Glomerular endothelial cell (primary cell): ENCODE measurements at places on chromosomes 11 and 22.

- no peak for DNase-seq
Observed at GRCh38 chr11:22566293-22566692, 59.3 kb downstream of the FANCF start.

DNA sequence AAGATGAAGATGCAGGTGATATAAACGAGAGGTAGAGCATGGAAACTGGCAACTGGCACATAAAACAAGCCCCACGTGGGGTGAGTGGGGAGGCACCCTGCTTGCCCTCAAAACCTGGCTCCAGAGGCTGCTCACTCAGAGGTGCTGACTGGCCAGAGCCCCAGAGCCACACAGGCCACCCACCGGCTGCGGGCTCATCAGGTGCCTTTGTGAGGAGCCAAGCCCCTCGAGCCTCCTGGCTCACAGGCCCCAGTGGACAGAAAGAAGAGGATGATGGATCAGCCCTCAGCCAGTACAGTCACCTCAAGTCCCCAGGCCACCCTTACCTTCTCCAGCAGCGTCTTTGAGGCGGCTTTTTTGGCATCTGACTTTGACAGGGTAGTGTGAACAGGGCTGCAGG, 6.2 kb downstream of the CHID1 start:
- DNase-seq = no peak

DNA sequence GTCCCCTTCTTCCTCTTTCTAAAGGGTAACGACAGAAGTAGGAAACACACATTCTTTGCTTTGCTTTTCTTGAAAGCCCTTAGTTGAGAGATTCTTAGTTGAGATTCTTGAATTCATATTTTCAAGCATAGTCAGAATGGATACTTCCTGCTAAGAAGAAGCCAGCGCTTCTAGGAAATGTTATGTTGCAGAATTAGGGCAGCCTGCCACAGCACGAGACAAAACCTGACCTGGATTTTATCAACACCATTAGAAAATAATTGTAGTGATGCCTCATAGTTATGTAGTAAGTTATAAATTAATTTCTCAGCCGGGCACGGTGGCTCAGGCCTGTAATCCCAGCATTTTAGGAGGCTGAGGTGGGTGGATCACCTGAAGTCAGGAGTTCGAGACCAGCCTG, 37.9 kb upstream of the NUP160 start:
- peak; percentile 34 for DNase-seq

- no peak for DNase-seq
Observed at GRCh38 chr11:131766637-131767036, 396.2 kb downstream of the NTM start.

- peak; percentile 89 for DNase-seq
Observed at GRCh38 chr11:119615003-119615881, 113.8 kb downstream of the NECTIN1 start.

DNA sequence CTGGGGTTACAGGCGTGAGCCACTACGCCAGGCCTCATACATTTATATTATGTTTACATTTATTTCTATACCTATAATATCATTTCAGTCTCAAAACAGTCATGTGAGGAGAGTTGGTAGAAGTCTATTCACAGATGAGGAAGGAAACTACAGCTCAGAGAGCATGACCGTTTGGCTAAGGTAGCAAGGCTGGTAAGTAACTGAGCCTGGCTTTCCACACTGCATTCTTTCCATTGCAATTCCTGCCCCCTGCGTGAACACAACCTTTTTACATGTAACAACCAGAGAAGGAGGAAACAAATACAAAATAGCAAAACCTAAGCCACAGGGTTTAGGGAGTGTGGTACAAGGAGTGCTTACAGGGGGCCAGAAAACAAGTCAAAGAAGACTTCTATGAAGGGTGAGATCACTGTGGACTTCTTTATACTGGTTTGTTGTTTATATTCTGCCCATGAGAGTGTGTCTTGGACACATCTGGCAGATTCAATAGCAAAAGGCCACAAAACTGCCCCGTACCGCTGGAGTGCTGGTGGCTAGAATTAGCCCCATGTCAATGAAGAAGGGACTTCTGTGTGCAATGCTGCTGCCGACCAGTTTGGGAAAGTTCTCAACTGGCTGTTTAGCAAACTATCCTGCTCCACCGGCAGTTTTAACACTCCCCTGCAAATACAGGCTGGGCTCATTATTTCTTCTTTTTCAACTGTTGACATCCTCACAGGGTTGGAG, 19.0 kb downstream of the MICAL3 start:
- DNase-seq = no peak

DNA sequence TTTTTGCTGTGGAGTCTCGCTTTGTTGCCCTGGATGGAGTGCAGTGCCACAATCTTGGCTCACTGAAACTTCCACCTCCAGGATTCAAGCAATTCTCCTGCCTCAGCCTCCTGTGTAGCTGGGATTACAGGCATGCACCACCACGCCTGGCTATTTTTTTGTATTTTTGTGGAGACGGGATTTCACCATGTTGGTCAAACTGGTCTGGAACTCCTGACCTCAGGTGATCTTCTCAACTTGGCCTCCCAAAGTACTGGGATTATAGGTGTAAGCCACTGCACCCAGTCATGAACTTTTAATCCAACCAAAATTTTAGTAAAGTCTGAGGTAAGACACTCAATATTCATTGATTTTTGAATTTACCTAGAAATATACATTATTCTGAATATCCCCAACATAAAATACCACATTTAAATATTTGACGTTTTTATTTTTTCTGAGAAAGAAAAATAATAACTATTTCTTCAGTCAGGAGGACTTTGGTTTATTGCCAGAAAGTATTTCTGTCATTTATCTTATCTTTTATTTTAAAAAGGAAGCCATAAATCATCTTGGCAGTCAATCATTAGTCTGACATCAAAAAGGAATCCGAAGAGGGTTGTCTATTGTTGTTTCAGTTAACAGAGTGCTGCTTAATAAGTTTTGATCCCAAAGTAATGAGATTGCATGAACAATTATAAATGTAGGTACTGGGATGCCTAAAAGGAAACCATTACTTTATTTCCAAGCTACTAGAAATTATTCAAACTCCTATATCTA, 102.2 kb upstream of the GRIA4 start:
- no peak for DNase-seq

- DNase-seq = no peak
Observed at GRCh38 chr11:130995266-130995665, 79.0 kb upstream of the SNX19 start.

DNA sequence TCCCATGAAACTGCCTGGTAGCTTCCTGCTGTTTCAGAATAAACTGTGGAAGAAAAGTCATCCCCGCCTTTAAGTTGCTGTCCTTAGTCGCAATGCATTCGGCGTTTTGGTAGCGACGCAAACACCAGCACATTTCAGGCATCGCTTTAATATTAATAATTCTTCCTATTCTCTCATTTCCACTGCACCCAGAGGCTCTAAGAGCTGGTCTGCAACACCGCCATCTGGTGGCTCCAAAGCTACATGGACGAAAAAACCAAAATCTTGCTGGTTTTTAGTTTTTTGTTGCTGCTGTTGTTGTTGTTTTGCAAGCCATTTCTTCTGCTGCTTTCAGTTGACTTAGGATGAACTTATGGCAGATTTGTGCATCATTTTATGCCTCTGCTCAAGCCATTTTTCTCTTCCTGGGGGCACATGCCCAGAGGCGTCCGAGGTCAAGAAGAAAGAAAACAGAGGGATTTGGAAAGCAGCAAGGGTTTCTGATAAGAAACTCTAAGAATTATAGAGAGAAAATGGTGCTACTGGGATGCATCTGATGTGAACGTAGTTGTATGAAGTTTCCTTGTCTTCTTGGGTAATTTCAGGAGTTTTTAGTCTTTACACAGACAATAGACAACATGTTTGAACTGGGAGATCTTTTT, 345.4 kb upstream of the KIRREL3 start:
- no peak for DNase-seq

- no peak for DNase-seq
Observed at GRCh38 chr11:108838792-108839105, 173.9 kb downstream of the DDX10 start.

DNA sequence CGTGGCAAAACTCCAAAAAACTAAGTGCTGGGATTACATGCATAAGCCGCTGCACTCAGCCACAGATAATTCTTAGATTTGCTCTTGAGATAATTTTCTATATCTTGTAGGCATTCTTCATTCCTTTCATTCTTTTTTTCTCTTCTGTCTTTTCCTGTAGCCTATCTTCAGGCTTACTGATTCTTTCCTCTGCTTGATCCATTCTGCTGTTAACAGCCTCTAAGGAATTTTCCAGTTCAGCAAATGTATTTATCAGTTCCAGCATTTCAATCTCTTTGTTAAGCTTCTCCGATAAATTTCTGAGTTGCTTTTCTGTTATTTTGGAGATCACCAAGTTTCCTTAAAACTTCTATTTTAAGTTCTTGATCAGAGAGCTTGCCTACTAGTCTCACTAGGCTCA, 46.7 kb downstream of the SMC1B start:
- DNase-seq = no peak

GRCh38 chr11:120131941-120132644, 5.8 kb downstream of the TRIM29 start:
- DNase-seq = no peak

GRCh38 chr11:60241786-60242185, 1.2 kb downstream of the MS4A4E start:
- no peak for DNase-seq

DNA sequence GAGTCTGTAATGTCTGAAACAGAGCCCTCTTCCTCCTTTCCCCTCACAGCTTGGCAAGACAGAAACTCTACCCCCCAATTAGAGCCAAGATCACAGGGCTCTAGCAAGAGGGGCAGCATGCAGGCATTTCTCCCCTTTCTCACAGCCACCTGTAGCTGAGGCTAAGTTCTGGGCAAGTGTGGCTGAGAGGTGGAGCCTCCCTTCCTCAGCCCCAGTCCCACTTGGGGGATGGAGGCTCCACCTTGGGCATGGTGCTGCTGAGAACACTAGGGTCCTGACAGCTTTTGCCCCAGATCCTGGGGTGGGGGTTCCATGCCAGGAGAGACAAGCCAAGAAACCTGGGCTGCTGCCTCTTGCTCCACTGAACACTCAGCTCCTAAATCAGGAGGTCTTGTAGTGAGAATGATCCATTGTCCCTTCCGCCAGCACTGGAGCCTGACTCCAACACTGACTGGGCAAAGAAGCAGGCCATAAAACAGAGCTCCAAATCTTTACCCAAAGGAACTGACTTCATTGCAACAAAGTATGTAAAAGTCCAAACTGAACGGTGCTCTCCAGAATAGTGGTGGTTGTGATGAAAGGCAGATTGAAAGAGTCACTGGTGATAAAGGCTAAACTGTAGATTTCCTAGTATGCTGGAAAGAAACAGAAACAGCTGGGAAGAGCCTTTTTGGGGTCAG, 25.6 kb downstream of the NARS2 start:
- DNase-seq = no peak

DNA sequence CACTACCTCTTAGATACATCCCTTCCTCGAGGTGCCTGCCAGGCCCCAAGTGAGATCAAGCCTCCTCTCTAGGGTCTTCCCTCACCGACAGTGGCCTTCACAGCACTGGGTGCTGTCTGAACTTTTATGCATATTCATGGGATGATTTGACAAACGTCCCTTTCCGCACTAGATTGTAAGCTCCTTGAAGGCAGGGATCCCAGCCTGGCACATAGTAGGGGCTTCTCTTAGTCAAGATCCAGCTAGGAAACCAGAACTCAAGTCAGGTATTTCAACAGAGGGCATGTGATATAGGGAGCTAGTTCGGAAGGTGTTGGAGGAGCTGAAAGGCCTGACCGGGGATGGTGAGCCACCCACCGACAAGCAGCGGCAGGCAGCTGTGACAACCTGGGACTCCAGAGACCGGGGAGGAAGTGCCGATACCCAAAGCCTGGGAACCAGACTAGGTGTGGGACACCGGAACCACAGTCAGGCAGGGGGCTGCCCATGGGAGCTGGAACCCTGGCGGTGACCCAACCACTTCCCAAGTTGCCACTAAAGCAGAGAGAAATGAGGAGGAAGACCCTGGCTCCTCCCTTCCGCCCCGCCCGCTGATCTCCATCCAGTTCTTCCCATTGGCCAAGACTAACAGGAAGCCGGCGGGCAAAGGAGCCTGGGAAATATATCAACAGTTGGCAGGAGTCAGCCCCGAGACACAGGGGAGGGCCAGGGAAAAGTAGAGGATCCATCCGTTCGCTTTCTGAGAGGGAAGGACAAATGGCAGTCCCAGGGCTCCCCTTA, 39.8 kb upstream of the CD82 start:
- DNase-seq = no peak

- no peak for DNase-seq
Observed at GRCh38 chr22:24594569-24595120, 1.8 kb upstream of the LRRC75B start.
